Effector CD4-positive, alpha-beta T cell (primary cell): ENCODE measurements at places on chromosomes 1 and 21.

- no peak for DNase-seq
Measured at GRCh38 chr1:20426371-20426770, 59.6 kb downstream of the CAMK2N1 start.

DNA sequence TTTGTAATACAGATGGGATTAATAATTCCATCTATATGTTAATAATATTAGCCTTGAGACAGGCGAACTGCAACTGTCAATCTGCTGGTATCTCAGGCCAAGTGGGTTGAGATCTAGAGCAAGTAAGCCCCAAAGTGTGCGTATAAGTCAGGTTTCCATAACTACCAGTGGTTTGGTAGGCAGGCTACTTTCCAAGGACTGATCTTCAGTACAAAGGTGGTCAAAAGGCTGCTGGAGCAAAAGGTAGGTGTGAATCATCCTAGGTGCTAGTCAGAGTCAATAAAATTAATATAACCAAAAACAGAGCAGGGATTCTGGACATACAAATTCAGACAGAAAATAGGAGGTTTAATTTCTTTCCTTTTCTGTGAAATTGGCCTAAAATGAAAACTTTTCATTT, 328.0 kb downstream of the TGFB2 start:
- no peak for DNase-seq

- no peak for DNase-seq
Measured at GRCh38 chr1:3304246-3304645, 150.2 kb upstream of the ARHGEF16 start.

DNA sequence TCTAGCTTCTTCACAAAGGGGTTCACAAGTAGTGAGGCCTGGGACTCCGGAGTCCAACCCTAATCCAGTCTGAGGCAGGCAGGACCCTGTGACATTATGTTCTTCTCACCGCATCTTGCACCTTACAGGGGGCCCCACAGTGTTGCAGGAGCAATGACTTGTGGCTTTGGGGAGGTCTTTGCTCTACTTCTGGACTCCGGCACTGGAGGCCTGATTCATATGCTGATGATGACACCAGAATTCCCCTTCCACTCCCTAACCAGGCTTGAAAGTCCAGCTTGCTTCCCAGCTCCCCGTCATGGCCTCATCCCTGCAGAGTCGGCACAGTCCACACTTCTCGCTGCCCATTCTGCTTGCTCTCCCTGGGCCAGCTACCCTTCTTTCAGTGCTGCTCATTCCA, 96.3 kb upstream of the SLC44A3 start:
- no peak for DNase-seq

DNA sequence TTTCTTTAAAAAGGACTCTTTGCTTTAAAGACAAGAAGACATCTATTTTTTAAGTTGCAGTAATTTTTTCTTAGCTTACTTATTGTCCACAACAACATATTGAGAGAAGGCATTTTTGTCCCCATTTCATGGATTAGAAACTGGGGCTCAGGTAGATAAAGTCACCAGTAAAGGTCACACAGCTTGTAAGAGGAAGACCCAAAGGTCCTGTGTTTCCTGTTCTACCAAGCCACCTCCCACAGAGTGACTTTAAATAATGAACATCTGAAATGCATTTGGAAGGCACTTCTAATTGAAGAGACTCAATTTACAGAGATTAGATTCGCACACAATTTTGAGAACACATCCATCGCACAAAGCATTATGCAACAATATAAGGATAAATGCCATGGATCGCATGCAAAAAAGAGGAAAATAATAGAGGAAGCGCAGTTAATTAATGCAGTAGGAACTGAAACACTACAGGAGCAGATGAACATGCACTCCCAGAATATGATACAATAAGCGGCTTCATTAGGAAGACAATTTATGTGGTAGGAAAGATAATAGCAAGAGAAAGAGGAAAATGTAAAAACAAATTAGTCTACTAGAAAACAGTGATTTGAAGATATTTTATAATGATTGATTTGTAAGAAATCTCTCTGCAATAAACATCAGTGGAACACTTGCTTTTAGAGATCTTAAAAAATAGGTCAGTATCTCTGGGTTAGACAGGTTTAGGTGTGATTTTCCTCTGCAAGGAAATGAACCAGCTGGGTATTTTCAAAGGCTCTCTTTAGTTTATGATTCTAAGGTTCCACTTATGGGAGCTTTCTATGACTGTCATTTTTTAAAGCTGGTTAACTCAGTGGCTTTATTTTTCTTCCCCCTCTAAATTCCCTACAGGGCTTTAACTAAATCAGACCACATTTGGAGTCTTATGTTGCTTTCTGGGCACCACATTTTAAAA, 27.1 kb upstream of the CD2 start:
- DNase-seq: no peak

- DNase-seq: no peak
Measured at GRCh38 chr1:5615076-5615475, 377.1 kb downstream of the NPHP4 start.

DNA sequence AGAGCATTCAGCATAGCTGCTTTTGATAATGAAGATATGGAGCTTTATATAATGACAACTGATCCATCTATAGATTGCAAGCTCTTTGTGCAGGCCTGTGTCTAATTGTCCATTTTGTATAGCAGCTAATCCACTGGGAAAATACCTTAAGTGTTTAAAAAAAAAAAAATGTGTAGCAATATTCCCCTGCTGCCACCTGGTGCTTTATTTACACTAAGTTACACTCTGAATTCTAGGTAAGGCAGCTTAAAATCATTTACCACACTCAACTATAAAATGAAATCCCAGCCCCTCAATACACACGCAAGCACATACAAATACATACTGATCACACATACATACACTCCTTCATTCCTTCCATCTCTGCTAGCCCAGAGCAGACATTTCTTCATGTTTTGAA, 49.1 kb upstream of the BCL9 start:
- no peak for DNase-seq

DNA sequence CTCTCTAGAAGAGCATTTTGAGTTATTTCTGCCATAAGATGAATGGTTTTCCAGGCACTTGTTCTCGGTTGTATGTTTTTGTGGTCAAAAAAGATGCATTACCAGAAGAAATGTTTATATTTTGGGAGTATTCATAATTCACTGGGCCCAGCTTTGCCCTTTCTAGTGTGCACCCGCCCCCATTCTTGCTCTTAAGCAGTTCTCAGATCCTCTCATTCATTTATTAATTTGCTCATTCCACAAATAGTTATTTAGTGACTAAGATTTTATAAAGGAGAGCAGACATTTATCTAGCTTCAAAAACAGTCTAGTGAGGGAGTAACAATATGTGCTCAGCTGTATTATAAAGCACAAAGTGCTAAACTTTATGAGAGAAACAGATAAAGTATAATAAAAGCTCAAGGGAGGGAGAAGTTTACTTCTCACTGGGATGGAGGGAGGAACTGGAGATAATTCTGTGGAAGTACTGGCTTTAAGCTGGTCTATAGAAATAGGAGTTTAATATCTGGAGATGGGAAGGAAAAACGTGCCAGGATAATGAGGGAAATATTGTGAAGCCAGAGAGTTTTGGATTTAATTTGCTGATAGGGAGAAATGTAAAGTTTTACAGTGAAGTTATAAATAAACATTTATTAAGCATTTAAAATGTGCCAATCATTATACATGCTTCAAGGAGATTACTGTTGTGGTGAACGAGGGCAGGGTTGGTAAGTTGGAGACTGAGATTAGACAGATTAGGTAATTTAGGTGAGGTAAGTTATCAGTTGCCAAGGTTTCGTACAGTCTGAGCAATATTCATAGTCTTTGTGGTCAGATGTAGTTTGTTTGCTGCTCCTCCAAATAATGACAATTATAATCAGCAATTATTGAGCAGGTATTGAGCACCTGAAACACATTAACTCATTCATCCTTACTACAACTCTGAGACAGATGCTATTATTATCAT, 9.1 kb upstream of the MACF1 start:
- peak; percentile 28 for DNase-seq

- DNase-seq: no peak
Measured at GRCh38 chr1:36203554-36204346, 20.5 kb upstream of the THRAP3 start.

GRCh38 chr21:36330904-36331303, 10.9 kb downstream of the MORC3 start:
- peak; percentile 27 for DNase-seq

DNA sequence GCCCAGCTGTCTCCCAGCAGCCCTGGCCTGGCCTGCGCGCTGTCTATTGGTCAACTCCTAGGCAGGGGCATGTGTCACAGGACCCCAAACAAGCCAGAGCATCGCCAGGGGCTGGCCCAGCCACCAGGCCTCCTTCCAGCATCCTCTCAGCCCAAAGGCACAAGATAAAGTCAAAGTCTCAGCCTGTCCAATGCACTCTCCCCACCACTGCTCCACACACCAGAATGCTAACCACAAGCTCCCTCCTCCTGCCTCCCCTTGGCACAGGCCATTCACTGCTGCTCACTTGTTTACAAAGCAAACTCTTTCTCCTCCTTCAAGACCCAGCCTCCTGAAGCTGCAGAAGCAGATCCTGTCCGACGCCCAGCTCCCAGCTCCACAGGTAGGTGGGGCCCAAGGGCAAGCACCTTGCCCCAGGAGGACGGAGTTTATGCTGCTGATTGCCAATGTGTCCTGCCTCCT, 133.4 kb downstream of the DMRTB1 start:
- no peak for DNase-seq

DNA sequence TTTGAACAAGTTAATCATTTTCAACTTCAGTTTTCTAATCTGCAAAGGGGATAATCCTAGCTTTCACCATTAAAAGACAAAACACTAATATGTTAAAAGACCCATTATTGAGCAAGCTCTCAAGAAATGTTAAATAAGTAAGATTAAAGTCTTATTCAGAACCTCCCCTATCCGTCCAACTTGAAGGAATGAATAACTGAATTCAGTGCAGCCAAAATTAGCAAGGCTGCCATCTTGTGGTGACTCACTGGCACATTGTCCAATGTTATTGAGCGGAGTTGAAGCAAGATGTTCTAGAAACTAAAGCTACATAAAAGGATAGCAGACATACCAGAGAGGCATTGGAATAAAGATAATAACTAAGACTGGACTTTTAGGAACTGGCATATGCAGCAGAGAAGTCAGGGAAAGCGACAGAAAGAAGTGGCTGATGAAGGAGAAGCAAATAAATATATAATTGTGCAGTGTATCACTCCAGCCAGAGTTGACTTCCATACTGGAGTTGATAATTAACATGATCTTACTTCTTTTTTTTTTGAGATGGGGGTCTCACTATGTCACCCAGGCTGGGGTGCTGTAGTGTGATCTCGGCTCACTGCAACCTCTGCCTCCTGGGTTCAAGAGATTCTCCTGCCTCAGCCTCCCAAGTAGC, 8.2 kb upstream of the CAP1 start:
- peak; percentile 46 for DNase-seq

DNA sequence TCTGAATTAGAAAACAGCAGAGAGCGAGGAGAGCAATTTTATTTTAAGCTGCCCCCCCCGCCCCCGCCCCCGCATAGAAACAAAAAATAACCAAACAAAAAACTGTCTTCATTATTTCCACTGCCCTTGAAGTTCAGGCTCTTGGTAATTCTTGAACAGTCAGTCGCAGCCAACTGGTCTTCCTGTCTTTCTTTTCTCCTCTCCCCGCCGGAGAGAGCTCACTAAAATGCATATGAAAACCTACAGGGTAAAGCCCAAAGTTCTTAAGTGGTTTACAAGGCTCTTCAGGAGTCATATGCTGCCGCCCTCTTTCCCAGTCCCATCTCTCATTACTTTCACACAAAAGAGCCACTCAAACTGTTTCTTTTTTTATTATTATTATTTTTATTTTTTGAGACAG, 1.1 kb upstream of the ANKRD35 start:
- DNase-seq: no peak

DNA sequence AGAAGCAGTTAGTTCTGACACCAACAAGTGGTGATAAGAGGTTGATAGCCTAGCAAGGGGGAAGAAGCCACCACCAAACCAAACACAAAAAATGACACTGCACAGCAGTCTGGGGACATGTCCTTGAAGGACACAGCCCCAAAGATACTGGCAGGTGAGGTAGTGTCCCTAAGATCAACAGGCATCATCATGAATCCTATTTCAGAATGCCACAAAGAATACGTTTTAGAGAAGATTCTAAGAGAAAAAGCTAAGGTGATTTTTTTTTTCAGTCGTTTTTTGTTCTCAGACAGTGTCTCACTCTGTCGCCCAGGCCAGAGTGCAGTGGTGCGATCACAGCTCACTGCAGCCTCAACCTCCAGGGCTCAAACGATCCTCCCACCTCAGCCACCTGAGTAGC, 19.6 kb downstream of the MTHFR start:
- DNase-seq: no peak

GRCh38 chr1:219000631-219001030, 173.0 kb upstream of the LYPLAL1 start:
- no peak for DNase-seq

- no peak for DNase-seq
Measured at GRCh38 chr1:205228093-205228521, 361 bp downstream of the TMCC2 start.

DNA sequence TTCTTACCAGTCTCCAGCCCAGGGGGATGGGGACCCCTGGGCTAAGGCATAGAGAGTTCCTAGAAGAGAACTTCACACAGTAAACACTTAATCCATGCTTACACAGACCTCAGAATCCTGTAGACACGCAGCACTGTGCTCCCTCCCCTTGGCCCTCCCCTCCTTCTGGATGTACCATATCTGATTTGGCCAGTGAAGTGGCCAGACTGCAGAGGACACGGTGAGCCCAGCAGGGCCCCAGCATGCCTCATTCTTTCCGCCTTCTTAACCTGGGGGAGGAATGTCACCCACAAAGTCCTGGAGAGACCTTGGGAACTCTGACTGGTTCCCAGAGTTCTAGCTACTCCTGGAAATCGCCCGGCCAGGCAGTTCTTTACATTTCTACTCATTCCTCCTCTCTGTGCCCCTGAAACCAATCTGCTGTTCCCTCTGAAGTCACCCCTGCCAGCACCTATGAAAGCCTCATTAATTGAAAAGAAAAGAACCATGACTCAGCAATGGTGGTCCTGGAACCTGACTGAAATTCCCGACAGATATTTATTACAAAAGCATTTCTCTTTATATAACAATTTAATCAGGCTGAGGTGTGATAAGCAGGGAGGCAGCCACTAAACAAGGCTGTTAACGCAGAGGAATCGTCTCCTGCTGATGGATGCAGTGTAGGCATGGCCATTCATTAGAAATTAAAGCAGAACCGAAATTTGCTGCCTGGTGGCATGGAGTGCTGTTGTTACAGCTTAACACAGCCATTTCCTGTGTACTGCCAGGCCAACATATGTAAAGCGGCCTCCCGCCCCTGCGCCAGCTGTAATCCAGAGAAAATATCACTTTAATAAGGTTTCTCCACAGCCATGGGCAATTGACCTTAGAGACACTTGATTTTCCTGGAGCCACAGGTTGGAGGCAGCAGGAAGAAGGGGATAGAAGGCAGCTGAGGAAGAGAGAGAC, 74.6 kb upstream of the KCND3 start:
- no peak for DNase-seq

- no peak for DNase-seq
Measured at GRCh38 chr1:244660595-244660994, 7.7 kb downstream of the DESI2 start.

- DNase-seq: no peak
Measured at GRCh38 chr1:92877792-92878191, 46.0 kb downstream of the RPL5 start.

- no peak for DNase-seq
Measured at GRCh38 chr1:4694492-4694891, 40.1 kb downstream of the AJAP1 start.
